Subcutaneous adipose tissue (tissue), 4 donors: ENCODE measurements at places on chromosomes 13 and 19. TPM values are rescaled to one million over a fixed set of nuclear protein-coding genes. Genes with fewer than 3 reads are reported as not detected.

The ZNF723 gene
- total RNA-seq = not detected

The CEACAM7 gene
- total RNA-seq = 1.3 TPM

The NCCRP1 gene
- total RNA-seq = not detected

The ZSCAN4 gene
- not detected for total RNA-seq

The APOC4 gene
- total RNA-seq = not detected

The PSG11 gene
- not detected for total RNA-seq

The TRPC4 gene
- total RNA-seq = 0.66 TPM

The TNFRSF19 gene
- 0.33 TPM for total RNA-seq

The CELF5 gene
- not detected for total RNA-seq

The VASP gene
- total RNA-seq = 24.9 TPM

The EPS8L1 gene
- total RNA-seq = 0.33 TPM
